Cerebellar nuclear complex (tissue), 1 donor: ENCODE measurements at places on chromosomes 16 and 17.
A peak's percentile ranks its signal among the peaks of the same experiment; 100 is the strongest.

DNA sequence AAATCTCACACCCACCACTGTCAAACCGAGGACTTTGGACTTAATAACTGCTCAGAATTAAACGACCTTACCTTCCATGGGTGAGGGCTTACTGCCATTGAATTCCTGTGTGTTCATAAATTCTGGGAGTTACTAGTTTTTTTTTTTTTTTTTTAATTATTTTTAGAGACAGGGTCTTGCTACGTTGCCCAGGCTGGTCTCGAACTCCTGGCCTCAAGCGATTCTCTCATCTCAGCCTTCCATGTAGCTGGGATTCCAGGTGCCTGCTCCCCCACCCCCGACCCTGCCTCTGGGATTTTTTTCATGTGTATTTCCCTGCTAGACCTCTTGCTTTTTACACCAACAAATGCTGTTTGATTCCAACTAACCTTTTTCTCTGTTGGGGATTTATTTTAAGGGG is 14.9 kb upstream of the CD300A start:
- no peak for DNase-seq

- peak; percentile 46 for DNase-seq
Observed at GRCh38 chr17:21573961-21574610, 118.2 kb upstream of the KCNJ18 start.

DNA sequence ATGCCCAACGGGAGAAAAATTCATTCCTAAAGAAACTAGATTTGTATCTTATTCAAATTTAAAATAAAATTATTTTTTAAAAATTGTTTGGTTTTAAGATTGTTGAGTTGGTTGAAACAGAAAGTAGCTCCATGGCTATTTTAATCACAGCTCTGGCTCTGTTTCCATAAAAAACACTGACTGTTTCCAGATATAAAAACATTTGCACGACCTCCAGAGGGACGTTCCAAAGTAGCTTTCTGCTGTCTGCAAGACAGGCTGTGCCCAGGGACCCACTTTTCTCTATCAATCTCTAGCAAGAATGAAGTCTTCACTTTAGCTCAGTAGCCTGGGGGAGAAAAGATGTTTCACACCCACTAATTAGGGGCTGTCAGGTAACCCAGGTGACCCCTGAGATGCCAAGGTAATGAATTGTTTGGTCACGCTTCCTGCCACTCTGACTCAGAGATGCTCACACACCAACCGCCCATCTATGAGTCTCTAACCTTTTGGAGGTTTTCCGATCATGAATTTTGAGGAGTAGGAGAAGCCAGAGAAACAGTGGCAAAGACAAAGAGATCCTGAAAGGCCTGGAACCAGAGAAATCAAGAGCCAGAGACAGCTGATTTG is 220.1 kb upstream of the SOX9 start:
- DNase-seq: no peak

- DNase-seq: no peak
Observed at GRCh38 chr17:33745047-33745760, 452.1 kb upstream of the ASIC2 start.

DNA sequence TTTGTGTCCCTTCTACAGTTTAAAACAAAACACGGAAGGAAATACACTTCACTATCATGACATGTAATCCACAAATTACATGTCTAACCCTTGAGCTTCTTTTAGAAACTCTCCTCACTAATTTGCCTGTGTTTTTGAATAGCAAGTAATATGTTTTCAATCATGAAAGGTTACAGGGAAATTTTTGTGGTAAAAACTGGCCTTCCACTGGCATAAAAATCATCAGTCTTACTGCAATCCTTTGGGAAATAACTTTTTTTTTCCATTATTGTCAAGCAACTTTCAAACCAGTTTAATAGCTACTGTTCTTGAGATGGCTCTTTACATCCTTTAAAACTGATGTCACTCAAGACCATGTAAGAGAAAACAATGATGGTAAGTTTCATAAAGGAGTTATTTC is 27.0 kb downstream of the MYO1D start:
- no peak for DNase-seq
